ENCODE measurements at places on chromosomes 6 and 20.

- no peak for DNase-seq
Observed at GRCh38 chr6:21134356-21134755, 459.2 kb upstream of the SOX4 start.

GRCh38 chr6:2790588-2791449, 25.6 kb downstream of the WRNIP1 start:
- peak; percentile 86 for DNase-seq

DNA sequence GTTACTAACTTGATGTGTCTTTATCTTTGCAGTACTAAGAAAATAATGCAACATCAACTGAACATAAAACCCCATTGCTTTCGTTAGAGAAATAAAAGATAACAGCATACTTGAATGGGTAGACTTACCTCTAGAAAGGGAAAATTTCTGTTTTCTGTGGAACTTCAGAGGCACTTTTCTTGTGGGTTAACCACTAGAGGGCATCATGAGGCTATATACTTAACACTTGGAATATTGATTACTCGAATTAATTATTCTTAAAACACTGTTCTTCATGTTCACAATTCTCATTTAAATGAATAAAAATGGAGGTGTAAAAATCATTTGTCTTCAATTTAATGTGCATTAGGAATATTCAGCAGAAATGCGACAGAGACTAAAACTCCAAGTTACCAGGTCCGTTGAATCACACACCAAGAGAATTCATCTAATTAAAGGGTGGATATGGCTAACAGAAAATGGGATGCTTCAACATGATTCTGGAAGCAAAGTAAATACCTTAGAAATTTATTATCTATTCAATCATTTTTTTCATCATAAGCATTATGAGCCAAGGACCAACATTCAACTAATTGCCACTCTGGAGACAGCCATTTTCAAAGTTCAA, 330.8 kb upstream of the PREP start:
- peak; percentile 33 for DNase-seq

DNA sequence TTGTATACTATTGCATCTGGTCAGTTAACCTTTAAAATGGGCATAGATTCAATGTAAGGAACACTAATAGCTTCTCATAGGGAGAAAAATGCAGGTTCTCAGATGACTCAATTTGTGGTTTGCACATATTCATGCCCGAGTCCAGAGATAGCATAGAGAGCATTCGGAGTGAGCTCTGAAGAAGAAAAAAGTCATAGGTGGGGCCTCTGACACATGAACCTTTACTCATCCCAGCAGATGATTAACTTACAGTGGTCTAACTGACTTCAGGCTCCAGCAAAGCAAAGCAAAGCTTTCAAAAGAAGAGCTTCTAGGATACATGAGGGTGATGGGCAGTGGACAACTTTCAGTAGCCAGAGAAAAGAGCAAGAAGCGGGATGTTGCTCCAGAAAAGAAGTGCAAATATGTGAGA, 55.3 kb upstream of the BTN3A2 start:
- DNase-seq = no peak

GRCh38 chr6:139187489-139187888, 52.6 kb downstream of the HECA start:
- DNase-seq = no peak
